Stimulated activated CD8-positive, alpha-beta memory T cell treated with anti-CD3 and anti-CD28 coated beads, Interleukin-2, amount 100 ng/mL, for 48 hours (primary cell): ENCODE measurements at places on chromosomes 4 and X.

DNA sequence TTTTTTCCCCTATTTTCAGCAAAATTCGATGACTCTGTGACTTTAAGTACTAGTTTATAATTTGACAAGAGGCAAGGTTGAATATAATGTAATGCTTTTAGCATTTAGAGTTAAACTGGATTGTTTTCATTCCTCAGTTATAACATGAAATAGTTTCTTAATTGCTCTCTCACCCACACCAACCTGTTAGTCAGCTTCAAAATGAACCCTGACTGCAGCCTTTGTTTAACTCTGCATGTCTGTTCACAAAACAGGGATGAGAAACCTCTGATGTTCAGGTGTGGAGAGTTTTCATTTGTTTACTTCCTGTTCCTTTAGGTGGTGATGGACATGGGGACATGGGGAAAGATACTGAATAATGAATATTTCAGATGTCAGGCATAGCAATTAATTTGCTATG, 49.9 kb upstream of the MND1 start:
- no peak for DNase-seq

- DNase-seq = no peak
Measured at GRCh38 chrX:115372152-115372551, 82.6 kb downstream of the LUZP4 start.

DNA sequence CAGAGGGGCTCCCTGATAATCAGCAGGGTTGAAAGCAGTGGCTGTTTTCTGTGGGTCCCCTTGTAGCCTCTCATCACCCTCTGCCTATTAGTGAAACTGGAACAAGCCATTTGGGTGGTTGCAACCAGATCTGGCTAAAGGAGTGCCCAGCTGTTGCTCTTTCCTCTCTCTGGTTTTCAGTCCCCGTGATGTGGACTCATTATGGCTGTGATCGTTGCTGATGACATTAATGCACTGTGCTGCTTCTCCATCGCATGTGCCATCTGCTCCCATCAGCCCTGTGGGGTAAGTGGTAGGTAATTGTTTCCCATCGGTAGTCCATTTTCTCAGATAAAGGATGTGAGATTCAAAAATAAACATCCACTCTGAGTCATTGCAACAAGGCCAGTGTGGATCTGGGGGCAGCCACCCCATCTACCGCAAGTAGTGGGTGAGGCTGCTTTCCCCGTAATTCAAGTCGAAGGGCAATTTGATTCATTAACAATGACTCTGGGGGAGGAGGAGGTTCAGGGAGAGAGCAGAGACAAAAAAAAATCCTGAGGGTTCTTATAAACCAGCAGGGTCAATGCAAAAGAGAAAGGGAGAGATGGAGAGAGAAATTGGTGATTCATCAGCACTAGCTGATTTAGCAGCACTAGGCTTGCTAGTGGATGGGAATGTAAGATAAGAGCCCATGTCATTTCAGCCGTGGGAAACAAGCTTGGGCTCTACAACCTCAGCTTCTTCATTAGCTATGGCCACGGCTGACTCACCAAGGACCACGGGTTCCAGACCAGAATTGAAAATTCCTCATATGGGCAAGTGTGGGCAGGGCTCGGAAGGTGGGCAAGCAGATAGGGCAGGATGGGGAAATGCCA, 357.8 kb downstream of the MID1IP1 start:
- DNase-seq = no peak

DNA sequence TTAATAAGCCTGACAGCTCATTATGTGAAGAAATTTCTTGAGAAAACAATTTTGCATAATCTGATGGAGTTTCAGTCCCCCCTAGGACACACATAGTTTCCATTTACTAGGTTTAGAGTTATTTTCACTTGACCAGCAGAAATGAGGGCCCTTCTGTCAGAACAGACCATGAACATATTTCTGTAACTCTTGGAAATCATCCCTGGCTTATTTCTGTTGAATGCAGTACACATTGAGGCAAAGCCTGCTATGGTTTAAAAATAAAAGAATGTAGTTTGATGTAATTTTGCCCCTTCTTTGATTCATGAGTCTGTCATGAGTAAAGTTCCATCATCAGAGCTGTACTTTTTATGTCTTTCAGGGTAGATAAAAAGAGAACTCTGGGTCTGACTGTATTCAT, 104.6 kb upstream of the ETNPPL start:
- DNase-seq = no peak

GRCh38 chr4:8320386-8320750, 50.8 kb downstream of the HTRA3 start:
- no peak for DNase-seq

DNA sequence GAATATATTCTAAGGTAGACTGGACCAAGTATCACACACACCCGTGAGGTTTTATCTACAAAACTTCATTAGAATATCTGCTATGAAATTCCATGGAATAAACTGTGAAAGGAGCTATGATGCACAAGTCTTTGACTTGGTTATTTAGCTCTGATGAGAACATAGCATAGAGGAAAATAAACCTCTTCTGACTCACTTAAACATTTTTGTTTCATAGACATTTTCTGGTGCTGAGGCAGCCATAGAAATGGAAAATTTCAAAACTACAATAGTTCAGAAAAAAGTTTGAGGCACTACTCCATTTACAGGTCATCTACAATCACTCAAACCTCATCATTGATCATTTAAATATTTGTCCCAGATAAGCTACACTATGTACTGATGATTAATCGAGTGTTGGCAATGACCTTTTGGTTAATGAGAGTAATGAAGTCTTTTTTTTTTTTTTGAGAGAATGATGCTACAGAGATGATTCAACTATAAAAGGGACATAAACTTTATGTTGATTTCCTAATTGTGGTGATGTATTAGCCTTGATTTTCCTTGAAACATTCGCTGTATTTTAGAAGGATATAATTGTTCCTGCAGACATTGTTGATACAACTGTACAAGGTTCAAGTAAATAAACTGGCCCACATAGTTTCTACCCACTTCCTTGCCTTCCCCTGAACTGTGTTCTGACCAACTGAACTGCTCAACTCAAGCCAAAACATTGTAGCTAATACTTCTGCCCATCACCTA, 77.5 kb downstream of the AREG start:
- DNase-seq = no peak

DNA sequence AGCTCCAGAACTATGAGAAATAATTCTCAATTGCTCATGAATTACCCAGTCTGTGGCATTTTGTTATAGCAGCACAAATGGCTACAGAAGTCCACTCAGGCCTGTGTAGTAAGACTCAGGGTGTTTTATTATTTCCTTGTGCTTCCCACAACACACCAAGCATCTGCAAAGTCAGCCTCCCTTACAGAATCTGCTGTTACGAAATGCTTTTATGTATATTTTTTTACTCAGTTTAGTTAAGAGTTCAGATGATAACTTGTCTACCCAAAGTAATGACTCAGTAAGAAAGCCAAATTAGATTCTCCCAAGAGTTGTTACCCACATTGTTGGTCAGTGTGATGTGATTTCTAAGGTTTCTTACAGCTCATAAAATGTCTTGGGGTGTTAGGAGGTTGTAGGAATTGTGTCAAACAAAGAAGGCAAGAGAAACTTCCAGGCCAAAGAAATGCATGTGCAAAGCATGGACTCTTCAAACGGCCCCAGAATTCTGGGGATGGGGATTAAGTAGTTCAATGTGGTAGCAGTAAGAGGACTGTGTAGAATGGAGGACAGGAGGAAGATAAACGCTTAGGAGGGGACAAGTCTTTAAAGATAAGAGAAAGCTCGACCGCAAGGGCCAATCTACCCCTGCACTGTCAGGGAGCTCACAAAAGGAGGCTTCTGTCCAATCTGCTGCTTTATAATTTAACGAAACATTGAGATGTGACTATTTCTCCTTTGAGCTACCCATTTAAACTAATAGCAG, 35.4 kb upstream of the TMEM184C start:
- DNase-seq = no peak

- DNase-seq = peak; percentile 27
Measured at GRCh38 chrX:119118780-119119395, 8.7 kb downstream of the KIAA1210 start.

GRCh38 chr4:189278597-189279165, 662.0 kb upstream of the FRG1 start:
- no peak for DNase-seq
